ENCODE measurements at places on chromosomes 1 and 21.

- no peak for DNase-seq
These were observed 1.6 kb downstream of the ZNF648 start for GRCh38 chr1:182059936-182060335.

DNA sequence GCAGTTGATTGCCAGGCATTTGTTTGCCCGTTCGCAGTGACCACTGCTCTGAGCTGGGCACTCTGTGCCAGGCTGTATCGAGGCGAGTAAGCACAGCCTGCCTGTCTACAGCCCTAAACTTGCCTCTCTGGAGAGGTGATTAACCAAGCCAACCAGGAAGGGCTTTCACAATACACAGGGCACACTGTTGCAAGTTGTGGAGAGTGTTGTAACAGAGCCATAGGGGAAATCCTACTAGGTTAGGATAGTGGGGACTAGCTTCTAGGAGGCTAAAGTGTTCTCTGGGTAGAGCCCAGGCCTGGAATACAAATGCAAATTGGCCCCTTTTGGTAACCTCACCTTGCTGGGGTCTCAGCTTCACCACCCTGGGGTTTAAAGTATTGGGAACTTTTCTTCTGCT lies 23.8 kb downstream of the PRDM2 start:
- DNase-seq: no peak

- no peak for DNase-seq
These were observed 47.7 kb downstream of the UTP25 start for GRCh38 chr1:209875515-209875914.

DNA sequence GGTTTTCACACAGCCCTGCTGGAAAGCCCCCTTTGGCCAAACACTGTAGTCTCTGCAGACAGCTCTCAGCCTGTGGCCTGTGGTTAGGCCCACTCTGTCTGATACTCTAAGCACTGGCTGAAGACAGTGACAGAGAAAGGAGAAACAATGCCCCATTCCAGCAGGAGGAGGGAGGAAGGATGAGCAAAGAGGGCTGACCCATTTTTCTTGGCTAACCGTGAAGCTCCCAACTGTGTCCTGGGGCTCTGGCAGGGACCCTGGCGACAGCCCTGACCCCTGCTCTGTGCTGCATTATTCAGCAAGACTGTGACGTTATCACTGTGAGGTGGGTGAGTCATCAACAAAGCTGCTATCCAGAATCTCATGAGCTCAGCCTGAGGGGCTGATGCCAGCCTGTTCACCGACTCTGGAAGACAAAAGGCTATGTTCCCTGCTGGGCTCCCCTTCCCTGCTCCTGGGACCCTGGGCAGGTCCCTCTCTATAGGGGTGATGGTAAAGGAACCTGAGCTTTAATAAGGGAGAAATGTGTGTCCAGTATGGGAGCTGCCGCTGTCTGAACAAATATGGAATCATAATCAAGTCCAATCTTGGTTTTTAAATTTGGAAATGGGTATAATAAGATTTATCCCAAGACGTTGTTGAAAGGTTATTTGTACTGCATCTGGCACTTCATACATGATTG lies 107.0 kb downstream of the RHOU start:
- no peak for DNase-seq

DNA sequence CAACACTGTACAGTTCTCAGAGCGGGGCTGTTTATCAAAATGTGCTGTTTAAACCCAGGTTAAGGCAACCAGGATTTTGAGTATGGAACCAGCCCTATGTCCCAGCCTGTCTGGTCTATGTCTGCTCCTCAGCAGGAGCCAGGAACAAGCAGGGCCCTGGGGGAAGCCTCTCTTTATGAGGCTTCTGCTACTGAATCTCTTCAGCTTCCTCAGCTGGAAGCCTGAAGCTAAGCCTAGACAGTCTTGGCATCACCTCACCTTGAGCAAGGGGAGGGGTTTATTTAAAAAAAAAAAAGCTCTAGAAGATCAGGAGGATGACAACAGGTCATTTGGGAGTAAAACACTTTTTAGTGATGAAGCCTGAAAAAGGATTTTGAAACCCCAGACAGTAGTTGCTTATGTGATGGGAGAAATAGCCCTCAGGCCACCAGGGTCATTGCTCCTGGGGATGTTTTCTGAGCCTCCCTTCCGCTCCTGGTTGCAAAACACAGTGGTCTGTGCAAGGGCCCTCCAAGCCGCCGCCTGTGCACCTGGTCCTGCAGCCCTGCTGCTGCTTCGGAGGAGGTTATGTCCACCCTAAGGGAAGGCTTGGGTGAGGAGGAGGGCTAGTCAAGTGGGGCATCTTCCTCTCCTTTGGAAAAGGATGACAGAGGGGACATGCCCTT lies 21.8 kb upstream of the GRHL3 start:
- DNase-seq: no peak

GRCh38 chr1:91781901-91782622 lies 103.9 kb downstream of the TGFBR3 start:
- DNase-seq: no peak
